ENCODE measurements at places on chromosomes 7 and 10.
A peak's percentile ranks its signal among the peaks of the same experiment; 100 is the strongest.

GRCh38 chr10:1454428-1454827, 282.9 kb downstream of the ADARB2 start:
- peak; percentile 22 for DNase-seq

GRCh38 chr10:77636967-77637531, 559 bp downstream of the KCNMA1 start:
- no peak for DNase-seq

GRCh38 chr7:151152643-151153513, 14.6 kb downstream of the GBX1 start:
- DNase-seq, result no peak

GRCh38 chr10:47046321-47047126, 135.3 kb downstream of the PTPN20 start:
- DNase-seq, result no peak

DNA sequence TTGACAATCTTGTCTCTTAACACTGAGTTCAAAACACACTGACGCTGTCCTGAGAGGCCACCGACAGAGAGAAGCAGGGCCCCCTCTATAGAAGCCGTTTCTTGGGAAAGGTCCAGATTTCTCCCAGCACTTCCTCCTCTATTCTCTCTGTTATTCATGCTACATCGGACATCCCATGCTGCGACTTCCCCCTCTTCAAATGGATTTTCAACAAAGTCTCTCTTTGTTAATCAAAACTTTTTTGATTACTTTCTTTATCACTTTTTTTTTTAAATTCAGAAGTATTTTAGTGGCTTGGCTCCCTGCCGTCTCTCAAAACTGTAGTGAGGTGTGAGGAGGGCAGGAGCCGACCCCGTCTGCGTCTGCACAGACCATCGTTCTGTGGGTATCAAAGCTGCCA, 298.9 kb upstream of the PITRM1 start:
- no peak for DNase-seq

DNA sequence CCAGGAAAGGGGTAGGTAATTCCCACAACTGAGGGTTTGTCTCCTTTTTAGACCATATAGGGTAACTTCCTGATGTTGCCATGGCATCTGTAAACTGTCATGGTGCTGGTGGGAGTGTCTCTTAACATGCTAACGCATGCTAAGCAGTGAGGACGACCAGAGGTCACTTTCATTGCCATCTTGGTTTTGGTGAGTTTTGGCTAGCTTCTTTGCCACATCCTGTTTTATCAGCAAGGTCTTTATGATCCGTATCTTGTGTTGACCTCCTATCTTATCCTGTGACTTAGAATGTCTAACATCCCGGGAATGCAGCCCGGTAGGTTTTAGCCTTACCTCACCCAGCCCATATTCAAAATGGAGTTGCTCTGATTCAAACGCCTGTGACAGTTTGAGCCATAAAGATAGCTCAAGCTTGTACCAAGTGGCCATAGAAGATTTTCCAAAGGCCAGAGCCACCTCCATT, 176.0 kb upstream of the NAMPT start:
- DNase-seq, result no peak

GRCh38 chr10:124232686-124233545, 139.5 kb upstream of the CHST15 start:
- no peak for DNase-seq

GRCh38 chr10:13659887-13660550, 73.3 kb downstream of the PRPF18 start:
- DNase-seq, result peak; percentile 12

DNA sequence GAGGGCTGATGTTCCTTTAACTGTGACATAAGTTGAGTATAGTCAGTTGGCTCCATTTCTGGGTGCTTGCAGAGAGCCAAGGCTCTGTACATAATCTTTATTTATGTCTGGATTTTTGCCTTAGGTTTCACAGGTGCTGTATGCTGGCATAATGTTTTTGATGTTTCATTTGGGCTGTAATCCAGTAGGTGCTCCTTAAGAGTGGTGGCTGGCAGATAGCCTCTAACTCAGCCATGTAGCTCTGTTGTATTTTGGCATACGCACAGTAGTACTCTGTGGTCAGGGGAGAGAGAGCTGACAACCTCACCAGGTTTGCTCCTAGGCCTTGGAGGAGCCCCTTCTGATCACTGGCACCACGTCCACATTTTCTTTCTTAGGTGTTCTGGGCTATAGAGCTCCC, 61.1 kb downstream of the RNF133 start:
- DNase-seq, result no peak

GRCh38 chr10:61410353-61411070, 42.7 kb downstream of the TMEM26 start:
- no peak for DNase-seq

- no peak for DNase-seq
Measured at GRCh38 chr10:94083662-94084265, 90.0 kb downstream of the PLCE1 start.

GRCh38 chr10:4344492-4344994, 481.5 kb upstream of the AKR1E2 start:
- no peak for DNase-seq

DNA sequence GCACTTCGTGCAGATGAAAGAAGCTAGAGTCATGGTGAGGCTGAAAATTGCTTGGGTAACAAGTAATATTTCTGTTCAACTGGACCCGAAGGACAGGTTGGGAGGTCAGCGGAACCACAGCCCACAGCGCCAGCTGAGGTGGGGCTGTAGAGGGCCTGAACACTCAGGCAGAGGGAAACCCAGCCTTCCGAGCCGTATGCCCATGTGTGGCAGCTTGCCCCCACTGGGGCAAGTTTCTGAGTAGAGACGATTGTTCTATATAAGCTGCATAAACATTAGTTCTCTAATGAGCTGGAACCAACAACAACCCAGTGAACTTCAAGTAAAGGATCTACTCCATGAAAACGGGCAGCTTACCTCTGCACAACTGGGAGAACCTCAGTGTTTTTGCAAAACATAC, 58.4 kb upstream of the TNS3 start:
- DNase-seq, result no peak

GRCh38 chr7:72159911-72160310, 252.2 kb downstream of the CALN1 start:
- DNase-seq, result no peak

DNA sequence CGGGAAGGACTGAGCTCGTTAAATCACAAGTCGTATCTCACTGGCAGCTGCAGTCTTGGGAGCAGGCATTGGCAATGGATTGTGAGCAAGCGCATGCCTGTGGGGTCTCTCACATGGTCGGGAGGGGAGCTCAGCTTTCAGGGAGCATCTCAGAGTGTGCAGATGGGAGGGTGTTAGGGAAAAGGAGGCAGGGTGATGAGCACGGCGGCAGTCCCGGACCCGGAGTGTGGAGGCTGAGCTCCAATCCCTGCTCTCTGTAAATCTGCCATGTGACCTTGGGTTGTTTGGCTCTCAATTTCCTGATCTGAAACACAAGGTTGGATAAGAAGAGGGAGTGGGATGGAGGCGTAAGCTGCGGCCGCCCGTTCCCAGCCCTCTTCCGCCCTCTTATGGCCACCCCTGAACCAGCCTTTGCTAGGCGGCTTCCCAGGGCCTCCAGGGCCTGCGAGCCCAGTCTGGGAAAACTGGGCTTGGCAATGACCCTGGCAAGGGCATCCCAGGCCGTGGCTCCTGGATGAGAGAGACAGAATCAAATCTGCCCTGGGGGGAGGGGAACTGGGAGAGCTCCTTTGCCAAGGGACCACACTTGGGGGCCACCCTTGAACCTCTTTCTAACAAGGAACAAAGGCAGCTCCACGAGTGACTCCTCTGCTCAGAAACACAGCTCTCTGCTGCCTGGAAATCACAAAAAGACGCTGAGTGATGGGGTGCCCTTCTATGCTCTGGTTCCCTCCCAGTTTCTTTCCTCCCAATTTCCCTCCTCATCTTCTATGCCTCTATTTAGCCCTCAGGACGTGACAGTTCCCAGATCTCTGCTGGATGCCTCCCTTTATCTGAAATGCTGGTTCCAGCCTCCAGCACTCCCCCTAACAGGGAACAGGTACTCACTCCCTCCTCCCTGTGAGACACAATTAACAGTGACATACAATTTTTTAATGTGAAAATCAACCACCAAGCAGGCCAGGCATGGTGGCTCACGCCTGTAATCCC, 41.7 kb upstream of the LOXL4 start:
- peak; percentile 22 for DNase-seq

DNA sequence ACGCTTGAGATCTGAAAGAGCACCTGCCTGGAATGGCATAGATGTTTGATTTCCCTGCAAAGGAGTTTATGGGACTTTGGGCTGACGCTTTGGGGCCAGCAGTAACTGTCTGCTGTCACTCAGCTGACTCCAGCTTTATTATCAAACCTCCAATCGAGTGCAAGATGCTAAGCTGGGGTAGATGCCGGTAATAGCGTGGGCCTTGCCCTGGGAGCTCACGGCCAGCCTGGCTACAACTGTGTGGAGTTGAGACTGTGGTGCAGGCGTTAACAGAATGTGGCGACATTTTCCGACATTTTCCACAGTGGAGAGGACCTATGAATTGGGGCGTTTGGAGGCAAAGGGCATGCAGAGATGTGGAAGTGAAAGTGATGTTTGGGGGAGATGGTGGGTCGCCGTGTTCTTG, 1.3 kb downstream of the CHST12 start:
- no peak for DNase-seq

DNA sequence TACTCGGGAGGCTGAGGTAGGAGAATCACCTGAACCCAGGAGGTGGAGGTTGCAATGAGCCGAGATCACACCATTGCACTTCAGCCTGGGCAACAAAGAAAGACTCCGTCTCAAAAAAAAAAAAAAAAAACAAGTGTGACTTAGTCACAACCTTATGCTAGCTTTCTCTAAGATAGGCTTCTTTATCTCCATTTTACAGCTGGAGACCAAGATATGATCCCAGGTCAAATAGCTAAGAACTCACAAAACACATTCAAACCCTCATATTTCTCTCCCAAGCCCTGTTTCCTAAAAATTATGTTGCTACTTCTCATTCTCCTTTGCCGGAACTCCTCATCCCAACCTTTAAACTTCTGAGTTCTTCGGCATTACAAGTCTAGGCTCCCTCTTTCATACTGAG, 13.0 kb upstream of the DHTKD1 start:
- no peak for DNase-seq

GRCh38 chr7:29651477-29651876, 87.8 kb downstream of the PRR15 start:
- DNase-seq, result no peak

DNA sequence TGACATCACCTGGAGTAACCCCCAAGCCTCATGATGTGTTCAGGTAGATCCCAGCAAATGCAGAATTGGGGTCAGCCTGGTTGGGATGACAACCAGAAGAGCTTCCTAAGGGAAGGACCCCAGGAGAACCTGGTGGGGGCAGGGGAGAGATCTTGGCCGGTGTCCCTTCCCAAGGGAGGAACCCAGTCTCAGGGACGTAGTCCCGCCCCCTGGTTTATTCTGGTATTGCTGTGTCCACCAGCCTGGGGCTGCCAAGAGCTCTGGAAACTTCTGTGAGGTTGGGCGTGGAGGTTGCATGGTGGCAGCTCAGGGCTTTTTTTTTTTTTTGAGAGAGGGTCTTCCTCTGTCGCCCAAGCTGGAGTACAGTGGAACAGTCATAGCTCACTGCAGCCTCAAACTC, 19.4 kb downstream of the GTF2IRD1 start:
- no peak for DNase-seq

- no peak for DNase-seq
Measured at GRCh38 chr7:101239191-101239950, 1.8 kb upstream of the CLDN15 start.

Measured in NCI-H1417 (cell line).